ENCODE measurements at places on chromosomes 13 and 19.

GRCh38 chr19:40822161-40822560 lies 23.2 kb downstream of the EGLN2 start:
- DNase-seq = no peak

DNA sequence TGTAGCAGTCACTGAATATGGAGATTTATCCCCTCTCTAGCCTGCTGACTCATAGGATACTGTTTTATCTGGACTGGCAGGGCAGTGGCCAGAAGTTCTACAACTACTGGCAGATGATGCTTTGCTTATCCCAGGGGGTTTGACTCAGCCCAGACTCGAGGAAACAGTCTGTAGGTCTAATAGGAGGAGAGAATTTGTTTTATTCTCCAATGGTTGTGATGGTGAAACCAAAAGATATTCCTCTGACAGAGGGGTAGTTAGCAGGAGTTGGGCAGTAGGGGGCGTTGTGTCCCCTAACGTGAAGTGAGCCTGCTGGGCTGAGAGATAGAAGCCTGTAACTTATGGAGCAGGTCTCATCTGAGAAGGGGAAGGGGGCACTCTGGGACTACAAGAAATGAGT lies 74.9 kb downstream of the WTIP start:
- DNase-seq = peak; percentile 67

DNA sequence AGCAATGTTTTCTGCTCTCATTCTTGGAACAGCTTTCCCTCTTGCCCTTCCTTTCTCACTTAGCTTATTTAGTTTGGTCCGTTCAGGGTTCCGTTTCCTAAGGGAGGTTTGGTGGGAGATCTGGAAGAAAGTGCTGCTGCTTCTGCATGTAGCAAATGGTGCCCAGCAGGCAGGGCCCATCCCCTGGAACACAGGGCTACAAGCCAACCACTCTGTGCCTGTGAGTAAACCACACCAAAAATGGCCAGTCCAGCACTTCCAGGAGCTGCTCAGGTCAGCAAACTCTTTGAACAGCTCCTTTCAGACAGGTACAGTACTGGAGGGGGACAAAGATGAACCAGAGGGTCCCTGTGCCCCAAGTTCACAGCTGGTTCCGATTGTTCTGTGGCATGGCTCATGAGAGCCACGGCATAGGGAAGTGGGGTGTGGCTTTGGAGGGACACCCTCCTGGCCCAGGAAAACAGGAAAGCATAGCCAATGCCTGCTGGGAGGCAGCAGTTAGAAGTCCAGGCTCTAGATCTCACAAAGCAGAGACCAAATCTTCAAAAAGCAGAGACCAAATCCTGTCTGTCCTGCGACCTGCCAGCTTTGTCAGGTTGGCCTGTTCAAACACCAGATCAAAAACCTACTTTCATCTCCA lies 39.5 kb downstream of the FAM124A start:
- DNase-seq = no peak

DNA sequence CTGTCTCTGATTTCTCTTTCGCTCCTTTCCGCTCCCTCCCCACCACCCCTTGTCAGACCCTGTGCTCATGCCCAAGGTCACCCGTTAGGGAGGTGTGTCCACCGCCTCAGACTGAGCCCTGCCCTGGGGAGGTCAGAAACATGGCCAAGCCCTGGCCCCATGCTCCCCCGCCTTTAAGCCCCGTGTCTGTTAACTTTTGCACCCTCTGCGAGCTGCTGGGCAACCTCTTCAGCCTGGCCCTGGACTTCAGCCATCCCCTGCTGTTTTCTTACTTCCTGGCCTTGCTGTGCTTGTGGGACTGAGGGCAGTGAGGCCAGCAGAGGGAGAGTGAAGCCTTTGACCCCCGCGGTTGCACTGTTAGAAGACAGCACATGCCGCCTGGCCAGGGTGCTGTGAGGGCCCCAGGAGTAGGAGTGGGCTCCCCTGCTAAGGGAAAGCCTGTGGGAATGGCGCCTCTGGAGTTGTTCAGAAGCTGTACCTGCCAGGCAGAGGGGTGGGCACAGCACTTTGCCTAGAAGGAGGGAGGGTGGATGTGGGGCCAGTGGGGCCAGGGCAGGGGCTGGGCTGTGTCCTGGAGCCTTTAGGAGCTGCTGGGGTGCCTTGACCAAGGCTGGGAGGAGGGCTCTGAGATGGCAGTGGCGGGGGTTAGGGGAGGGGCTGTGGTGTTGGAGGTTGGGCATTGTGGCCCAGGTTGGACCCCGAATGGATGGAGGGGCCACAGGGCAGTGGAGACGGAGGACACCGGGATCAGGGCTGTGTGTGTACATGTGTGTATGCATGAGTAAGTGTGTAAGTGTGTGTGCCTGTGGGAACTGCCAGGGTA lies 7.9 kb downstream of the UPF1 start:
- DNase-seq = no peak

GRCh38 chr13:50521831-50522149 lies 321.7 kb downstream of the DLEU7 start:
- no peak for DNase-seq

DNA sequence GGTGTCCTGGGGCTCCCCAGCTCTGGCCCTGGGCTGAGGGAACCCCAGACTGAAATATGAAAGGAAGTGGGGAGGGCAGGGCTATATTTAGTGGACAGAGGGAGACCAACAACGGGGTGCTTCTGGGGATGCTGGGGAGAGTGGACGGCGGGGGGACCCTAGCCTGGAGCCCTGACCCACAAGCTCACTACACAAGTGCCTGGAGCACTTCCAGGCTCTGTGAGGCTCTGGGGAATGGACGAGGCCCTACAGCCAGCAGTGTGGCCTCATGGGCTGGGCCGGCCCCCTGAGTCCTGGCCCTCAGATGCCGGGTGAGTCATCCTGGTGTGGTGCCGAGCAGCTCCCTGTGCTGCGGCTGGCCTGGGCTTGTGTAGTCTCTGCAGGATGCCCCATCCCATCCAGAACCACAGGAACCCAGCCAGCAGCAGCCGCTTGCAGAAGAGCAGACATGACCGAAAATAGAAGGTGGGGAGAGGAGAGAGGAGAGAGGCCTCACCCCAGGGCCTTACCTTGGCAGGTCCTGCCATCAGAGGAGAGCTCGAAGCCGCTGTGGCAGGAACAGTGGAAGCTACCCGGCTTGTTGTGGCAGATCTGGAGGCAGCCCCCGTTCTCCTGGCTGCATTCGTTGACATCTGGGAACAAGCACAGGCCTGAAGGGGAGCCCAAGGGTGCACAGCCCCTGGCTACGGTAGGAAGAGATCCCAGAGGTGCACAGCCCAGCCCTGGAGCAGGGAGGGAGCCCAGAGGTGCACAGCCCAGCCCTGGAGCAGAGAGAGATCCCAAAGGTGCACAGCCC lies 26.1 kb downstream of the GAS6 start:
- DNase-seq = no peak

DNA sequence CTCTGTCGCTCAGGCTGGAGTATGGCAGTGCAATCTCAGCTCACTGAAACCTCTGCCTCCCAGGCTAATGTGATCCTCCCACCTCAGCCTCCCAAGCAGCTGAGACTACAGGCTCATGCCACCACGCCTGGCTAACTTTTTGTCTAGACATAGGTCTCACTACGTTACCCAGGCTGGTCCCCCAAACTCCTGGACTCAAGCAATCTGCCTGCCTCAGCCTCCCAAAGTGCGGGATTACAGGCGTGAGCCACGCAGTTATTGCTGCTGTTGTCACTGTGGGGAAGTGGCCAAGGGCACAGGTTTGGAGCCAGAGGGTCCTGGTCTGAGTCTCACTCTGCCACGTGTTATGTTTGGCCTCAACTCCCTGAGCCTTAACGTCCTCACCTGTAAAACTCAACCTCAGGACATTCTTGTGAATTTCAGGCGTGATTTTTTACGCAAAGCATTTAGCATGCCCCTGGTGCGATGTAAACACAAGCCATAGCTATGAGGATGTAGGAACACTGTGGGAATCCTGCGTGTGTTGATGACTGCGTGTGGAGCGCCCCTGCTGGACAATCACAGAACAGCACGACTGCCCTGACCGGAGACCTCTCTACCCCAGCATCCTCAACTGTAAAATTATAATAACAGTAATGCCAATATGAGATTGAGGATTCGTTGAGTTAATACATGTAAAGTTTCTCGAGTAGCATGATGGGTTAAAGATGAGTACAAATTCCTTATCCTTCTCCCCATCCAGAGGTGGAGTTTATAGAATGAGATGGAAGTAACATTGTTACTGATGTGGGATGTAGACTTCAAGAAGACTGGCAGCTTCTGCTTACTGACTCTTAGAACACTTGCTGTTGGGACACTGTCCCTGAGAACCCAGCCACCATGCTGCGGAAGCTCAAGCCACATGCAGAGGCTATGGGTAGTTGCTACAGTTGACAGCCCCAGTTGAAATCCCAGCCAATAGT lies 41.8 kb upstream of the PNMA8B start:
- peak; percentile 77 for DNase-seq

GRCh38 chr13:113742000-113742441 lies 17.0 kb upstream of the TMEM255B start:
- DNase-seq = peak; percentile 37

- DNase-seq = no peak
Observed at GRCh38 chr13:106850973-106851650, 283.2 kb upstream of the ARGLU1 start.

DNA sequence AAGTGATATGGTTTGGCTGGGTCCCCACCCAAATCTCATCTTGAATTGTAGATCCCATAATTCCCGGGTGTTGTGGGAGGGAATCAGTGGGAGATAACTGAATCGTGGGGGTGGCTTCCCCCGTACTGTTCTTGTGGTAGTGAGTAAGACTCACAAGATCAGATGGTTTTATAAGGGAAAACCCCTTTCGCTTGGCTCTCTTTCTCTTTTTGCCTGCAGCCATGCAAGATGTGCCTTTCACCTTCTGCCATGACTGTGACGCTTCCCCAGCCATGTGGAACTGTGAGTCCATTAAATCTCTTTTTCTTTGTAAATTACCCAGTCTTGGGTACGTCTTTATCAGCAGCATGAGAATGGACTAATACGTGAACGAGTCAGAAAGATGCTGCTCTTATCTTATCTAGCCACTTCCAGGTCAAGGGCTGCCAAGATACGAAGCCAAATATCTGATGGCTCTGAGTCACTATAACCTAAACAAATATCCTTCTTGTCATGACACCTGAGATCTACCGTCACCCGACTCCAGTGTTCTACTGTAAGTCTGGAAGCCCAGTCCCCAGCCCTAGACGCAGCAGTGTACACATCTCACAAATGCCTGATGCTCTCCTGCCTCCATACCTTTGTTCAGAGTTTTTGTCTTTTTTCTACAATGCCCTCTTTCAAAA lies 45.9 kb downstream of the SLC15A1 start:
- no peak for DNase-seq

- no peak for DNase-seq
Observed at GRCh38 chr19:412356-413355, 3.7 kb upstream of the C2CD4C start.

GRCh38 chr13:26477681-26478080 lies 79.8 kb upstream of the WASF3 start:
- no peak for DNase-seq
